Mucosa of gallbladder (tissue), 1 donor: ENCODE measurements at places on chromosomes 6 and 20.

DNA sequence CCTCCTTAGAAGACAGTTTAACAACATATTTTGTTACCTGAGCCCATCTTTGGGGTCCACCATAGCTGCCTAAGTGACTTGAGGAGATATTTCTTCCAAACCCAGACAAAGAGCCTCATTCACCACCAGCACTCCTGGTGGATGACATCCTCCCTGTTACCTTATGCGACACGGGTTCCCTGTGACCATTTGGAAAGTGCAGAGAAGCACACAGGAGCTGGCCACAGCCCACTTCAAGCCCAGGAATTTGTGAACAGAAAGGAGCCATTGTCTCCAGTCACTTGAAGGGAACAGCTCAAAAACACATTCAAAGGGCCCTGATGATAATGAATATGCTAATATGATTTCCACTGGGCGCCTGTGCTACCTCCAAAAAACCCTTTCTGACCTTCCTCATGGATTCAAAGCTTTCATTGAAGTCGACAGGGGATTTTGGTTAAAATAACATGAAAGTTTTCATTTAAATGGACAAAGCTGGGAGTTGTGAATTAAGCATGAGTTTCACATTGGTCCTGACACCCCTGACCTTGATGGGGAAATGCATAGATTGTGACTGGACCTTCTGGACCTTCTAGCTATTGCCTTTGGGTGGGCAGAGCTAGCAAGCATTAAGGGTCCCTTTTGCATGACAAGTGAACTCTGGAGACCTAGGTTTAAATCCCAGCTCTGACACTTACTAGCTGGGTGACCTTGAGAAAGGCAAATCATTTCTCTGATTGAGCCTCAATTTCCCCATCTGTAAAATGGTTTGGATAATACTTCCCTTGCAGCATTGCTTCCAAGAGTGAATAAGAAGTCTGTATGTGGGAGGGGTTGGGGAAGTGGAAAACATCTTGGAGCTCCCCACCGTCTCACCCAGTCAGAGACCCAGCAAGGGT is 83.3 kb upstream of the SIRPA start:
- DNase-seq, result no peak

- no peak for DNase-seq
These were observed 867 bp downstream of the EBF4 start for GRCh38 chr20:2693286-2694007.

DNA sequence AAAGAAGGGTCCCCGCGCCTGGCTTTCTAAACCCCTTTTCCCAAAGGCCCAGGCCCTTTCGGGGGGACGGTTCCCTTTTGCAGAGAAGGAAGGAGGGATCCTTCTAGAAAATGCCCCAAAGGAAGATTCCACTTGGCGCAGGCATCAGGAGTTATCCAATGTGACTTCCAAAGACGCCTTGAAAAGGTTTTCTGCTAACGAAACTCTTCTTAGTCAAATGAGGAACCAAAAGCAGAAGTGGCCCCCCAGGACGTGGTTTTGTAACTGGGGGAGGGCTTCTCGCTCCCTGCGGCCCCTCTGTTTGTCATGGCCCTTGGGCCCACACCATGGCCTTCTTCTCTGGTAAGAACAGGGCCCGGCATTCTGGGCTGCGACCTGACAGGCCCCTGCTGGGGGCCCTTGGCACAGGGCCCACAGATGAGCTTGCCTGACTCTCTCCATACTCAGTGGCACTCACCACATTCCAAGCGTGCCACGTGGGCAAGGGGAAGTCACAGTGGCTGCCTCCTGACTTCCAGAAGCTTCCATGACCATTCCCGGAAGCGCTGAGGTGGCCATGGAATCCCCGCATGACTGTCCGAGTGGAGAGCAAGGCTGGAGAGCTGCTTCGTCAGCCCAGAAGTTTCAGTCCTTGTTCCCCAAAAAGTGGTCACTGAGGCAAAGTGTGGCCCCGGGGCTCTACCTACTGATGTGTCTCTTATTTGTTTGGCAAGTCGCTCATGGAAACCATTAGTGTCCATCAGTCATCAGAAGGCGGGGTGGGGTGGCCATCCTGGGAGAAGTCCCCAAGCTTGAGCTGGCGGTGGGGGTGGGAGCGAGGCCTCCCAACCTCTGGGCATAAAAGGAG is 834 bp upstream of the CTSZ start:
- DNase-seq, result peak; percentile 48

- DNase-seq, result no peak
These were observed 6.8 kb downstream of the C6orf52 start for GRCh38 chr6:10687582-10687981.

DNA sequence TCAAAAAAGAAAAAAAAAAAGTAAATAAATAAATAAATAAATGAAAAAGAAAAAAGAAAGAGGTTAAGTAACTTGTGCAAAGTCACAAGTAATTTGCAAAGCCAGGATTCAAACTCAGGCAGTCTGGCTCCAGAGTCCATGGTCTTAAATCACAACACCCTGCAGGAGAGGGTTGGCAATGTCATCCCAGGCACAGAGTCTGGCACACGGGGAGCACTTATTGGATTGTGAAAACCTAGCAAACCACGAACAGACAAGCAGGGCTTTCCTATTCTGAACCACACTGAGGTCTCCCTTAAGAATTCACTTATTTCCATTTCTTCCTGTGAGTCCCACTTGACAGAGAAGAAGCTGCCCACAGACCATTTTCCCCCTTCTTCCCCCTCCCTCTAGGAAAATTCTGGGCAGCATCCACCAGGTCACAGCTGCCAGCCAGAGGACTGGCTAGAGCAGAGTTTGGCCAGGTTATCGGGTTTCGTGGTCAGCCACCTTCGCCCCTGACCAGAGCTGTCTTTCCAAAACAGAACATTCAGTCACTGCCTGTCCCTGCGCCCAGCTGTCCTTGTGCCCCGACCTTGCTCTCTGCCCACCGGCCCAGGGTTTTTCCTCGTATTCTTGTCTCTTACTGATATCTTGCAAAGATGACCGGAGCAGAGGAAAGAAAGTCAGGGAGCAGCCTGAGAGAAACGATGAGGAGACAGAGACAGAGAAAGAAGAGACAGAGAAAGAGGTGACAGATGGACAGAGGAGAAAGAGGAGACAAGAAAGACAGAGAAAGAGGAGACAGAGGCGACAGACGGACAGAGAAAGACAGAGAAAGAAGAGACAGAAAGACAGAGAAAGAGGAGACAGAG is 106.4 kb upstream of the PTPN1 start:
- no peak for DNase-seq

DNA sequence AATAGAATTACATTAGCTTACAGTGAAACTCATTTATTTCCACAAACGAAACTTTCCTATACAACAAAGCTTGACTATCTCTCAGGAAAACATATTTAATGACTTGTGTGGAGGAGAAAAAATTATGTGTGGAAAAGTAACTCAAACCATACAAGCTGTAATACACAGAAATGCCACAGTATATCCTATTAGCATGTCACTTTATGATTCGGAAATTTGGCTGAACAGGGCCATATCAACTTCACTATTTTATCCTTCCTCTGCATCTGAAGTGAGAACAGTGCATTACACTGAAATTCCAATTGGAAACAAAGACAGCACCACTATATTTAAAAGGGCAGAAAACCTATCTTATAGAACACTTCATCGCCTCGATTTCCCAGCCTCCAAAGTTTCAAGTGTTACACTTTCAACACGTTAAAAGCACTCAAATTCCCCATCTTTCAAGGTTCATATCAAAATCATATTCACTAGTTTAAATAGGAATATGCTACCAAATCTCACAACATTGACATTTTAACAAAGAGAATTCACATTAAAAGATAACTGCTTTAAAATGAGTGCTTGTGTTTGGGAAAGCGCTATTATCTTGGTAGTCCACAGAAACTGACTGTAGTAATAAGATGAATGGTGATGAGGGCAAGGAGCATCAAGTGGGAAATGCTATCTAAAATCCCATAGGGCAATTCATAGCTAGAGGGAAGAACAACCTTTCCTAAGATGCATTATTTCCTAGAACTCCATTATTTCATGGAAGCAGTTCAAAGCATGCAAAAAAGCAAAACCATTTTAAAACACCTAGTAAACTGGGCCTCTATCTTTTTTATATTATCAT is 1.8 kb downstream of the REV3L start:
- DNase-seq, result no peak

- DNase-seq, result no peak
These were observed 83.8 kb downstream of the SLC22A23 start for GRCh38 chr6:3372912-3373554.

GRCh38 chr6:120854583-120854982 is 479.7 kb downstream of the TBC1D32 start:
- no peak for DNase-seq

GRCh38 chr6:141874930-141875602 is 257.7 kb upstream of the GJE1 start:
- DNase-seq, result no peak

- no peak for DNase-seq
These were observed 14.5 kb upstream of the DAAM2 start for GRCh38 chr6:39777661-39778060.

GRCh38 chr6:121627761-121628160 is 192.3 kb downstream of the GJA1 start:
- no peak for DNase-seq

- no peak for DNase-seq
These were observed 69.8 kb upstream of the RALGAPA2 start for GRCh38 chr20:20782231-20782630.

- DNase-seq, result no peak
These were observed 738.6 kb upstream of the GJE1 start for GRCh38 chr6:141394125-141394536.

- no peak for DNase-seq
These were observed 64.6 kb upstream of the ZMYND8 start for GRCh38 chr20:47421076-47421475.
